ENCODE measurements at places on chromosomes 3 and 15. TPM values are rescaled to one million over a fixed set of nuclear protein-coding genes. Genes with fewer than 3 reads are reported as not detected.

Gene SLC2A2
- not detected for total RNA-seq

Gene TM4SF18
- not detected for total RNA-seq

Gene PIGBOS1
- 10.9 TPM for total RNA-seq

DNA sequence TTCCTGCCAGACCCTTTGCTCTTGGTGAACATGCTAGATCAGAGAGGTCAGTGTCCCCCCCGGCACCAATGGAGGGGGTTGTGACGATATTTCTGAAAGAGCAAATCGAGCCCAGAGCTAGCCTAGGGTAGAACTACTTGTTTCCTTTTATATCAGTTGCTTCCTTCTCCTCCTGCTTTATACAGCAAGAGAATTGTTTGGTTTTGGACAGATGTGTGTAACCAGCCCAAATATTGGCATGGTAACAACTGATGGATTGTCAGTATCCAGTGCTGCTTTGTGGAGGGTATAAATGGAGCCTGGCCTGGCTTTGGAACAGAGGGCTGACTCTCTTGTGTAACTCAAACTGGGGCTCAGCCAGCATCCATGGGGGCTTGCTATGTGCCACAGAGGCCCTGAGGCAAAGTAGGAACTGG is 27.2 kb downstream of the SNX1 start:
- DNase-seq: no peak

- no peak for DNase-seq
These were observed 20.6 kb downstream of the RTF1 start for GRCh38 chr15:41437448-41437847.
